Fibroblast of upper back skin (primary cell): ENCODE measurements at places on chromosomes 12 and 14.

- no peak for DNase-seq
Measured at GRCh38 chr14:69606258-69607184, 4.9 kb upstream of the SUSD6 start.

DNA sequence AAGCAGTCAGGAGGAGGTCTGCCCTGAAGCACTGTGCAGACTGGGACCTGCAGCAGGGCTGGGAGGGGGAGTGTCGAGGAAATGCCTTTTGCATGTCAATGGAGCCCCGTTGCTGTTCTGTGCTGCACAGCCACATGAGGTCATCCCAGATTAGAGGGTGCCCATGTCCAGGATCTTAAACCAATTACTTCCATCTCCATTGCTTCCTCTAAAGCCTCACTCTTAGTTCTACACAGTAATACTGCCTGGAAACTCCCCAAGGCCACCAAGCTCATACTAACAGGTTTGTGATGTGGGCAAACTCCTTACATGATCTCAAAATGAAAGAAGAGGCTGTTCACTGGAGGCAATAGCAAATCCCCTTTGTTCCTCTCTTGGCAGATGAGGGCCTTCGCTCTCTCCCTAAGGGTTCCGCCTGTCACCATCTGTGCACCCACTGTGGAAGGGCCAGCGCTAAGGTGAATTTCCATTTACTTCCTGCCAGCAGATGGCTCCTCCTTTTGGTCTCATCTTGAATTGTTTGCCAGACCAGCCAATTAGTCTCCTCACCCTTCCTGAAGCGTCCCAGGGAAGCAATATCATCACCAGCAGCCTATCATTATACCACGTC, 35.4 kb upstream of the LTA4H start:
- DNase-seq, result no peak

GRCh38 chr12:21892341-21892740, 48.9 kb downstream of the ABCC9 start:
- no peak for DNase-seq

GRCh38 chr12:2625289-2625612, 169.5 kb upstream of the FKBP4 start:
- no peak for DNase-seq

DNA sequence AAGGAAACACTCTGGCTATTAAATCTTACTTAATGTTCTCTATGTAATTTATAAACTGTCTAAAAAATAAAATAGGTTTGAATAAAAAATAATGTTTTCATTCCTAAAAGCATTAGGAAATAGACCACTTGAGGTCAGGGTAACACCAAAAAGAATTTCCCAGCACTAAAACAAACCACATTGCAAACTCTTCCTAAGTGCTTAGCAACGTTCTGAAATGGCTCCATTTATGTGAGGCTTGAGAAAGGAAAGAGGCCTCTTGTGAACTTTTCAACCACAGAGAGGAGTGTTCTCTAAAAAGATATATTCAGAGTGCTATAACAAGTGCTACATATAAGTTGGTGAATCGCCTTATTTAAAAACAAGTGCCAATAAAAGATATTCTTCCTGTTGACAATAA, 42.7 kb downstream of the ALX1 start:
- peak; percentile 0 for DNase-seq

DNA sequence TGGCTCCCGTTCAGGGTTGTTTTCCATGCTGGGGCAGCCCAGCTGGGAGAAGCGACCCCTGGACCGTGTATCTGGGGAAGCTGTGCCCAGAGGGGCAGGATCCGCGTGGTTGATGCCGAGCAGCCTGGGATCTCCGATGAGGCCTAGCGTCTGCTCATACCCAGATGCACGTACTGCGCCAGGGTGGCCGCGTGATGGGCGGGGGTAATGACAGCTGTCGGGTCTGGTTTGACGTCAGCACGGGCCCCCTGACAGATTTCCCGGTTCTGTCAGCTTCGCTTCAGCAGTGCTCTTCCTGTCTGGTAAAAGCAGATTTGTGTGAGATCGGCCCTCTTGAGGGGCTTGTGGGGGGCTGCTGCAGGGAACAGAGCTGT, 147.3 kb downstream of the TSPAN9 start:
- DNase-seq, result no peak

- DNase-seq, result peak; percentile 21
Measured at GRCh38 chr12:48767047-48767446, 21.8 kb downstream of the ADCY6 start.
